ENCODE measurements at places on chromosomes 13 and 19.

GRCh38 chr19:35272122-35272719 is 3.5 kb downstream of the USF2 start:
- DNase-seq: no peak

DNA sequence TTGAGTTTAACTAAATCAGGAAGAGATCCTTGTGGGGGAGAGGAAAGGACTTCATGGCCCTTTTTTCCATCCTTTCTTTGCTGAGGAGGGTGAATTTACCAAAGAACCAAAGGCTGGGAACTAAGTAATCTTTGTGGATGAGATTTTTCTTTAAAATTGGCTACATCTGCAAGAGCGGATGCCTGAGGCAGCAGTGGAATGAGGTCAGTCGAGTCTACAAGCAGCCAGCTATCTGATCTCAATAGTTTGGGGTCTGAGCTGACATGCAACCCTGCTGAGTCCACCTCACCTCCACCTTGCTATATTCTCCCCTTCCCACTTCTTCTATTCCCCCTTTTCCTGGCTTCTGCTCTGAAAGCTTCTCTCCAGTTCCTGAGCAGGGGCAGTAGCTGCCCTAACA is 3.6 kb upstream of the DNAJC15 start:
- DNase-seq: no peak

DNA sequence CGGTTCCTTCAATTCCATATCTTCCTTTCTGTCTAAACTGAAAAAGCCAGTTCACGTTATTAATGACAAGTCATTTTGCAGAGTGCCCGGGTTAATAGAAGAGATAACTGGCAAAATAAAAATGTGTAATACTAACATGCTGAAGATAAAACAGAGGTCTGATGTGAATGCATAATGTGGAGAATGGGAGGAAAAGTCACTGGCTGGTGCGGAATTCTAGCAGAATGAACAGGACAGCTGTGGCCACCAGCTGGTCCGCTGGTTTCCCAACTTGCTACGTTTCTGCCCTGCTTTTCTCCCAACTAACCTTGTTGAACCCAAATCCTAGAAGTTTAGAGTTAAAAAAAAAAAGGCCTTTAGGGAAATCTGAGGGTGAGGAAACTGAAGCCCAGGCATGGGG is 42.4 kb downstream of the PCDH8 start:
- DNase-seq: no peak

DNA sequence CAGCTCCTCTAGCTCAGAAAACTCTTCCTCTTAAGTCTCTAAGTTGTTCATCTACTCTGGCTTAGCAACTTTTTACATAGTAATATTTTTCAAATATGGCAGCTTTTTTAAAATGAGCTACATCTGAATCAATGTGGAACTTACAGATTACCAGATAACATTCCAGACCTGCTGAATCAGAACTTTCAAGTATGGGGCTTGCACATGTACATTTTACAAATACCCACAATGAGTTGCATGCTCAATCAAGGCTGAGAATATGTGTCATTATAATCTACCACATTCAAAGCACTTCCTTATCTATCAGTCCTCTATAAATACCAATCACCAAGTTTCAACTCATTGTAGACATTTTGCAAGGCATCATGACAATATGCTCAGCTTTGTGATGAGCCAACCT is 383.1 kb downstream of the FGF14 start:
- no peak for DNase-seq

DNA sequence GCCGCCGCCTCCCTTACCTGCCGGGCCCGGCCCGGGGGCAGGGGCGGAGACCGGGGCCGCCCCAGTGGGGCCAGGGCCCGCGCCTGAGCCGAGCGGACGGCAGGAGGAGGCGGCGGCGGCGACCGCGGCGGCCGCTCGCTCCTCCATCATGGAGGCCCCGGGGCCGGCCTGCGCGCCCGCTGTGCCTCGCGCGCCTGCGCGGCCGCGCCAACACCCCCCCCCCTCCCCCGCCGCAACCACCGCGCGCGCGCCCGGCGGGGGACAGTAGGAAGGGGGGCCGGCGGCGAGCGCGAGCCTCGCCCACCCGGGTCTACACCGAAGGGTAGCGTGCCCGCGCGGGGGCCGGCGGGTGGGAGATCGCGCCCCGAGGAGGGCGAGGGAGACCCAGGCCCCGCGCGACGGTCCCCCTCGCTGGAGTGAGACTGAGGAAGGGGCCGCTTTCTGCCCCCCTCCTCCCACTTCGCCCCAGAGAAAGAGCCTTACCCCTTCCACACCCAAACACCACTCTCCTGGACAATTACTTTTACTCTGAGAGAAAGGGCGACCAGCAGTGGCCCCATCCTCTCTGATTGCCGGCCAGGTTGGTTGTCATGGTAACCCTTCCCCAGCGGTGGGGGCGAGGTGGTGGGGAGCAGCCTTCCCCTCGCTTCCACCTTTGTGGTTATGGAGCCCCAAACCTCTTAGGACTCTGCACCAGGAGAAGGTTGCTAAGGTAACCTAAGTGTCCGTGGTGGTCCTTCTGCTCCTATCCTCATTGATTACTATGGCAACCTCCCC is at the start of gene STRN4:
Gene STRN4 (minus strand): TSS at position 170 of the 777 bp plus-strand sequence. CDS start 20 bp downstream, at position 150.
- DNase-seq: peak; percentile 91

DNA sequence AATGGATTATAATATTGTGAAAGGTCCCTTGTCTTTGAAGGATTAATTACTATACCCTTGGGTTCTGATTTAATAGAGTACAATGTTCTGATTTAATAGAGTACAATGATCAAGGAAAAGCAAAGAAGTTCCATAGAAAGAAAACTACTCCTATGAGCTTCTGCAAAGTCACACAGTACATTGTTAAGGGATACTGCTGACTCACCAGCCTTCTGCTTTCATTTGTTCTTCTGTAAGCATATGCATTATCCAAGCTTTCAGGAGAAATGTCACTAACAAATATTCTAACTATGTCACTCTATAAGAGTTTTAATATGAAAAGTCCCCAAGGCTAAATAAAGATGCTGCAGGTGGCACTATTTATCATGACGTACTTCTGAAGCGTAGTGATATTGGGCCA is 396.7 kb downstream of the RFC3 start:
- DNase-seq: no peak

GRCh38 chr19:34375598-34375997 is 10.6 kb downstream of the GPI start:
- no peak for DNase-seq

DNA sequence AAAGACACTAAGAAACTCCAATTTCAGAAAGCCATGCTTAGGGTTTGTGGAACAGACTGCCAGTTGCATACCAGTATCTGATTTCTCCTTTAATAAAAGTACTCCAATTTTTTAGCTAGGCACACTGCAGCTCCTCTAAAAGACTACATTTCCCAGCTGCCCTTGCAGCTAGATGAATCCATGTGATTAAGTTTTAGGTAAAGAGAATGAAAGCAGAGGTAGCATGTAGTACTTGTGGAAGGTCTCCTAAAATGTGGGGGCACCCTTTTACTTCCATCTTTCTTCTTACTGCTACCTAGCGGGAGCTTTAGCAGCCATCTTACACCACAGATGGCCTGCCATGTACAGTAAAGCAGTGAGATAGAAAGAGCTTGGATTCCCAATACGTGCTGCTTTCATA is 33.0 kb upstream of the TSC22D1 start:
- no peak for DNase-seq

GRCh38 chr19:48751845-48752495 is 471 bp downstream of the FUT1 start:
- DNase-seq: peak; percentile 21

- peak; percentile 86 for DNase-seq
Measured at GRCh38 chr19:50896591-50897190, 14.5 kb downstream of the KLK4 start.

DNA sequence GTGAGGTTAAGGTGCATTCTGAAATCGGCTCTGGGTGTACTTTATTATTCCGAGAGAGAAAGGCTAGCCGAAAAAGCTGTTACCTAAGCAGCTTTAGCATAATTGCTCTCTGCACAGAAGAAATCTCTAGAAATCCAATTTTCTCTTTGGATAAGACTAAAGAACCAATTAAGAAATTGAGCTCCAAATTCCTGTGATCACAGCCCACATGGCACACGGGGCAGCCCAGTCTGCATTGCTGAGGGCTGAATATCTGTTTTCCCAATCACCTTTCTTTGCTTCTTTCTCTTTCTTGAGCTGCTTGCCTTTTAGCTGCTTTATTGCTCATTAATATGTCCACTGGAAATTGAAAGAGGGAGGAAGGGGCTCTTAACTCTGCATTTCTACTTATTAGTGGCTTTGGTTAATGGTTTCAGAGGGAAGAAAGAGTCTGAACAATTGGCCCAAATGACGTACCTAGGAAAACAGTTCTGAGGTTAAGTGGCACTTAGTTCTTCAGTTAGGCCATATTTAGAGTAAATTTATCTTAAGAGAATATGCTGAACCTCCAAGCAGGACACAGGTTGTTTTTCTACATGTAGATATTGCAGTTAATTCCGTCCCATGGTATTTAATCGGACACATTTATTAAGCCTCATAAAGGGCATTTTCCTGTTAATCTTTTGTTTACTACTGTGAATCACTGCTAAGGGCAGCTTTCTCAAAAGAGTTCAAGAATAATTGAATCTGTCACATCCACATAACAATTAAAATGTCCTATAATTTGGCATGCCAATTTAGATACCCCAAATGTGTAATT is 265.7 kb downstream of the ABCC4 start:
- no peak for DNase-seq

DNA sequence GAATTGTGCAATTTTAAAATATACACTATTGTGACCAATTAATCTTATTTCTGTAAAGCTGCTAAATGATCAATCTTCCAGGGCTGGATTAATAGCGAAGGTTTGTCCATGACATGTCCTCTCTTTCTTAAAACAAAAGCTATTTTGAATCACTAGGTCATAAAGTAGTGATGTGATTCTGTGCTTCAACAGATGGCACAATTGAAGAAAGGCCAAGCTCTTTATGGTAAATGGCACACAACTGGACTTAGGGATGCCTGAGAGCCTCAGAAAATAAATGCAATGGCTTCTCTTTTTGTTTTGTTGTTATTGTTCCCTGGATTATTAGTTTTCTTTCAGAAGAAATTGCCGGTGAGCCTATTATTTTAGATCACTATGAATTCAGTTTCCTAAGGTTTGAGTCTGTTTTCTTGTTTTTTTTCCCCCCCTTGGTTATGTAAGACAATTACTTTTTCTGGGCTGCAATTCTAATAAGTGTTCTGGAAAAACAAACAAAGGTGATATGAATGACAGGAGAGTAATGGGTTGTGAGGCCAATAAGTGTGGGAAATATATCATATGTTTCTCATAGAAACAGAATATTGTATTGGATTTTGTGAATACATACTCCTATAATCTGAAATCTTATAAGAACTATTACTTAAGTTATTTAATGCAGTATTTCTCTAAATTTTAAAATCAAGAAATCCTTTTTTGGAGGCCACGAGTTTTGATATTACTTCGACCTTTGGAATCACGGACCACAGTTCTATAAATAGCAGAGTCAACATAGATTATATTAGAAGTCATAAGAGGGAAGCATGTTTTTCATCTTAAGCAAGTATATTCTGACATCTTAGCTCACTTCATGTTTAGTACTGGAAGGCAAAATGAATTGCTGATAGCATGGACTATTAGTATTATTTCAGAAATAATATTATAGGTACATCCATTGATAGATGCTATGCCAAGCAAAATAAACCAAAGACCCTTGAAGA is 16.8 kb downstream of the SLITRK1 start:
- DNase-seq: no peak

Measured in GM13976 (cell line).